Tracheal epithelial cell (primary cell): ENCODE measurements at places on chromosomes 4 and X. TPM values are rescaled to one million over a fixed set of nuclear protein-coding genes. Genes with fewer than 3 reads are reported as not detected.

The MAGEE1 gene
- total RNA-seq, result 0.72 and 1.1 TPM in 2 replicates

The CXCL8 gene
- 3.2 and 412 TPM in 2 replicates for total RNA-seq

The PF4V1 gene
- 2.7 TPM in 1 of 2 replicates, not detected in the other for total RNA-seq

The LUZP4 gene
- total RNA-seq, result not detected in 2 replicates

The MAOB gene
- total RNA-seq, result under 0.01 TPM in 2 replicates

The SMIM10 gene
- under 0.01 TPM in 1 of 2 replicates, not detected in the other for total RNA-seq

The SMR3A gene
- not detected in 2 replicates for total RNA-seq

The GLRA3 gene
- under 0.01 TPM in 1 of 2 replicates, not detected in the other for total RNA-seq

The DIAPH2 gene
- total RNA-seq, result 12.4 and 13.7 TPM in 2 replicates

The RAB40A gene
- total RNA-seq, result not detected in 2 replicates

The PASD1 gene
- not detected in 2 replicates for total RNA-seq

The UNC5C gene
- total RNA-seq, result under 0.01 TPM in 1 of 2 replicates, not detected in the other

The FDCSP gene
- total RNA-seq, result not detected in 2 replicates

The HPF1 gene
- total RNA-seq, result 10.6 and 15.3 TPM in 2 replicates

The CLNK gene
- not detected in 2 replicates for total RNA-seq

The EGFL6 gene
- total RNA-seq, result 0.21 TPM in 1 of 2 replicates, not detected in the other

The PAGE5 gene
- total RNA-seq, result not detected in 2 replicates

The ADH5 gene
- total RNA-seq, result 124 and 128 TPM in 2 replicates

The XK gene
- 0.72 and 0.85 TPM in 2 replicates for total RNA-seq

The ZNF330 gene
- total RNA-seq, result 25.1 and 41.3 TPM in 2 replicates

The PABPC5 gene
- total RNA-seq, result 0.24 TPM in 1 of 2 replicates, not detected in the other

The PRICKLE3 gene
- 16.4 and 28.1 TPM in 2 replicates for total RNA-seq

The UGT2B10 gene
- not detected in 2 replicates for total RNA-seq

The CORIN gene
- total RNA-seq, result under 0.01 and 0.64 TPM in 2 replicates

The SPANXB1 gene
- total RNA-seq, result not detected in 2 replicates

The TAF7L gene
- total RNA-seq, result 0.21 and 0.24 TPM in 2 replicates

The POF1B gene
- total RNA-seq, result 4.6 and 4.9 TPM in 2 replicates

The HSFX2 gene
- total RNA-seq, result 0.72 TPM in 1 of 2 replicates, not detected in the other

The PDLIM3 gene
- 0.64 and 4.3 TPM in 2 replicates for total RNA-seq

The ARMCX4 gene
- 0.43 and 0.72 TPM in 2 replicates for total RNA-seq

The DKK2 gene
- under 0.01 TPM in 1 of 2 replicates, not detected in the other for total RNA-seq

The ZDHHC15 gene
- not detected in 2 replicates for total RNA-seq

The PGAM4 gene
- not detected in 2 replicates for total RNA-seq

The MEPE gene
- total RNA-seq, result not detected in 2 replicates

The GYG2 gene
- total RNA-seq, result not detected in 2 replicates

The CSTF2 gene
- total RNA-seq, result 11.7 and 19.0 TPM in 2 replicates

The DCAF4L1 gene
- 0.21 and 0.48 TPM in 2 replicates for total RNA-seq

The PPA2 gene
- total RNA-seq, result 115 and 148 TPM in 2 replicates

The IL3RA gene
- total RNA-seq, result not detected in 2 replicates

The FMR1NB gene
- not detected in 2 replicates for total RNA-seq

The ARAP2 gene
- 48.0 and 64.2 TPM in 2 replicates for total RNA-seq

The PAGE2 gene
- not detected in 2 replicates for total RNA-seq

The HPGD gene
- 1.9 and 4.3 TPM in 2 replicates for total RNA-seq

The SCFD2 gene
- 16.4 and 27.0 TPM in 2 replicates for total RNA-seq

The ANXA10 gene
- total RNA-seq, result 0.24 and 0.43 TPM in 2 replicates

The MAGEB17 gene
- not detected in 2 replicates for total RNA-seq

The FAM47E gene
- total RNA-seq, result 1.3 TPM in 1 of 2 replicates, not detected in the other
